Right renal pelvis (tissue), 4 donors: ENCODE measurements at places on chromosomes 11 and 22. TPM values are rescaled to one million over a fixed set of nuclear protein-coding genes. Genes with fewer than 3 reads are reported as not detected.

DNA sequence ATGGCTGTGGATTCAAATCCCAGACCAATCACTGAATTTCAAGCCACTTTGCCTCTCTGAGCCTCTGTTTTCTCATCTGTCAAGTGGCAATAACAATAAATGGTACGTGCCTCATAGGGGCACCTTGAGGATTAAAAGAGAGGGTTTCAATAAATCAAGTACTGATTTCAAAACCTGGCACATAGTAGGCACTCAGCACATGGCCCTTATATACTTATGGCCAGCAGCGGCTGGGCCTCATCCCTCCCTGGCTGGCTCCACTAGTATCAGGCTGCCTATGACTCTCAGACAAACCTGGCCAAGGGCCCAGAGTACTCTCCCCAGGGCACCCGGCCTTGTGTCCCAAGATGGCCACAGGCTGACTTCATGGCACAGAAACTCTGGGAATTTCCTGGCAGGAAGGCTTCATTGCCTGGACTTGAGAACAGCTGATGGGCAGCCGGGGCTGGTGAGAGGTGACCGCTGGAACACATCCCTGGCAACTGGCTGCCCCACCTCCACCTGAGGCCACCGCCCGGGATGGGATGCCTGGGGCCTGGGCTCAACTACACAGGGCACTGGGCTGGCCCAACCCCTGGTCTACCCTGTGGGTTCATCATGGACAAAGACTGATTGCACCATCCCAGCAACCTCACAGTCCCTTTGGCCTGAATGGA lies 3.4 kb downstream of the FADS3 start:
- DNase-seq, result no peak

- no peak for DNase-seq
Measured at GRCh38 chr11:8567602-8568198, 26.3 kb downstream of the STK33 start.

DNA sequence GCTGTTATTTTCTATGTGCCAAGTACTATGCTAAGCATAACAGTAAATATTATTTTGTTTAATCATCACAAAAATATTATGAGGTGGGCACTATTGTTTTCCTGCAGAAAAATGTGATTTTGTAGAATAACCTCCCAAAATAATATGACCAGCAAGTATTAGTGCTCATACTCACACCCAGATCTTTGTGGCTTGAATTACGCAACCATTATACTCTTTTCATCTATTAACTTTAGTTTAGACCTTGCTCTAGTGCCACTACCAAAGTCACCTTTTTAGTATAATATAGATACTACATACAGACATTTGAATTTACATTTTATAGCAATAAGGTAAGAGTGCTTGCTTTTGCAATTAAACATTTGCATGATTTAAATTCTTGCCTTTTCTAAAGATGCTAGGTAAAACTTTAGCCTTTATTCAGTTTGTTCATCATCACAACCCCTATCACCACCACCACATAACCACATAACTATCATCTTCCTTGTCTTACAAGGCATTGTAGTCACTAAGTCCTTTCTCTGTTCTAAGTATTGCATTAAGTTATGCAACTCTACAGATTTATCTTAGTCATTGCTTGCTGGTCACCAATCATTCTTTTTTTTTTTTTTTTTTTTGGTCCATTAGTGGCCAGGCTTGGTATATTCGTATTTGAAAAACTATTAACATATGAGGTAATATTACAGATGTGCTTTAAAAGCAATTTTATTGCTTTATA lies 68.4 kb downstream of the GAS2 start:
- DNase-seq, result no peak

Gene GAS2
- 10.6 TPM for polyA plus RNA-seq

DNA sequence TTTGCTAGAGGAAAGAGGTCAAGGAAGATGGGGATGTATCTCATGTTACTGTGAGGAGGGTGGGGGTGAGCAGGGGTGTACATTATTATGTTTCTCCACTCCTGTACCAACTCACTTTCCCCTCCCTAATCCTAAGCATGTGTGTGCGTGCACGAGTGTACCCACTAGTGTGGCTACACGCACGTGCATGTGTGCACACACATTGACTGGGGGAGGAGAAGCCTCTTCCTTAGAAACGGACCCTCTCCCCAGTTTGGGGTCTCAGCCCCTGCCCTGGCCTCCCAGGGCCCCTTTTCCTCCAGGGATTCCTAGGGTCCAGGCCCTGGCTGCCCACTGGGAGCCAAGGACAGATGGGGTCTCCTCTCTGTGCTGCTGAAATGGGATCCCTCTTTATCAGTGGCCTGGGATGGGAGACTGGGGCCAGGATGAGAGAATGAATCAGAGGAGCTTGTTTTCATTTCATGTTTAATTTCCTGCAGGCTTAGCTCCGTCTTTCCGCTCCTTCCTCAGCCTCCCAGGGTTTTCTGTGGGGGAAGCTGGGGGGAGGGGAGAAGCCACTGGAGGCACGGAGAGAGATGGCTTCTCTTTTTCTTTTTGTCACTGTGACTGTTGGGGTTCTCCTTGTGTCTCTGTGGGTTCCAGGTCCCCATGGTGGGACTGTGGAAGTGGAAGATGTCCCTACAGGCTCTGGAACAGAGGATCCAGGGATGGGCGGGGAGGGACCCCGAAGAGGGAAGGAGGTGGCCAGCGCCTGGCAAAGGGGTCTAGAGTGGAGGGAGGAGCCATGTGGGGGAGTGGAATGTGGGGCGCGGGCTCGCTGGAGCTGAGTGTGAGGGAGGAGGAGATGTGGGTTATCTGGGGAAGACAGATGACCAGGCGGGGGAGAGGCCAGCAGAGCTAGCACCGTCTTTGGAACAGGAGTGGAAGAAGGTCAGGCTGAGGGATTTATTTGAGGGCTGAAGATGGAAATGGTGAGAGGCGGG lies 40.3 kb downstream of the ALX4 start:
- peak; percentile 28 for DNase-seq

Gene PLEKHB1
- 17.8 TPM for polyA plus RNA-seq

Gene SERPING1
- polyA plus RNA-seq, result 178 TPM

- no peak for DNase-seq
Measured at GRCh38 chr22:43017525-43018460, 2.8 kb upstream of the PACSIN2 start.

Gene FOLR1
- polyA plus RNA-seq, result 64.6 TPM

DNA sequence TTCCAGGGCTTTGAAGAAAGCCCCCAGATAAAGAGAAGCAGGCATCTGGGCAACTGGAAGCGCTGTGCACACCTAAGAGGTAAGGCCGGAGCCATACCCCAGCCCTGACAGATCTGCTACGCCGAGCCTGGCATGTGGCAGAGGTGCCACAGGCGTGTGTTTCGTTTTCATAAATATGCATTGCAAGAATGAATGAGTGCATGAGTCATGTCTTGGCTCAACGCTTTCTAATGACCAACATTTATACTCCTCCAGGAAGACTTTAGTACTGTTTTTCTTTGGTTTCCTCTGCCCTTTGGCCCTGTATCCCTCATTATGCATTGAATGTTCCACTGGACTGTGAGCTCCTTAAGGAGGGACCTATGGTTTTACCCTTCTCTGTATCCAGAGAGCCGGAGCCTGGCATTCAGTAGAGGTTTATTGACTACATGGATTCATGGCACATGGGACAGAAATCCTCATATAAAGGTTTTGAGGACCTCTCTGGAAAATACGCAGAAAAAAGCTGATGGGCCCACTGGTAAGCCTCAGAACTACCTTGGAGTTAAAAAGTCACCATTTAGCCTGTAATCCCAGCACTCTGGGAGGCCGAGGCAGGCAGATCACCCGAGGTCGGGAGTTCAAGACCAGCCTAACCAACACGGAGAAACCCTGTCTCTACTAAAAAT lies 38.9 kb upstream of the CSNK2A3 start:
- DNase-seq, result no peak

GRCh38 chr11:111836721-111837120 lies 34.7 kb downstream of the ALG9 start:
- DNase-seq, result no peak

Gene GSTT2
- polyA plus RNA-seq, result 2.6 TPM

- DNase-seq, result no peak
Measured at GRCh38 chr22:36816636-36817524, at the start of gene PVALB. TSS of gene PVALB (minus strand) at chr22:36817035. CDS start at chr22:36817005, 30 bp downstream.

Gene ANKK1
- 0.18 TPM for polyA plus RNA-seq

DNA sequence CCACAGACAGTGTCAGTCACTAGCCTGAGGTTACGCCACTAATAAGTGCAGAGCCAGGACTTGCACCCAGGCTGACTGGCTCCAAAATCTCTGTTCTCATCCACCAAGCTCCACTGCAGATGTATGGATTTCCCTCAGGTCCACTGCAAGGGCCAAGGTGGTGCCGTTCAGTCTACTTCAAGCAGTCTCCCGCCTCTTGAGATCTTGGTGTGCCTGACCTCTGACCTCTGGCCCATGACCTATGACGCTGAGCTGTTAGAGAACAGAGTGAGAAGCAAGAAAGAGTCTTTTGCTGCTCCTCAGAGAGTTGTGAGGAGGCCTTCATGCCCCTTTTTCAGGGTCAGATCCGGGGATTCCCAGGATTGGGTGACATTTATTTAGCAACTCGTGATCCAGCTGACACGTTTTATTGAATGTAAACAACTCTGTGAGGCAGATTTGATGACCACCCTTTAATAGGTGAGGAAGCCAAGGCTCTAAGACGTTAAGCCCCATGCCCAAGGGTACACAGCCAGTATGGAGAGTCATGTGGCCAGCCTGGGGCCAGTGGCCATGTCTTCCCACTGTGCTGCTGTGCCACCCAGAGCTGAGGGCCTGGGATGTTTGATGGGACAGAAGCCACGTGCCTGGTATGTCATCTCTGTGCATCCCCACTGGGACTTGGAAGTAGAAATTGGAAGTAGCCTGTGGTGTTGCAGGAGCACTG lies 25.2 kb downstream of the DCPS start:
- DNase-seq, result no peak

- DNase-seq, result no peak
Measured at GRCh38 chr11:64474680-64475079, 115.7 kb downstream of the RPS6KA4 start.

Gene OOSP2
- not detected for polyA plus RNA-seq

DNA sequence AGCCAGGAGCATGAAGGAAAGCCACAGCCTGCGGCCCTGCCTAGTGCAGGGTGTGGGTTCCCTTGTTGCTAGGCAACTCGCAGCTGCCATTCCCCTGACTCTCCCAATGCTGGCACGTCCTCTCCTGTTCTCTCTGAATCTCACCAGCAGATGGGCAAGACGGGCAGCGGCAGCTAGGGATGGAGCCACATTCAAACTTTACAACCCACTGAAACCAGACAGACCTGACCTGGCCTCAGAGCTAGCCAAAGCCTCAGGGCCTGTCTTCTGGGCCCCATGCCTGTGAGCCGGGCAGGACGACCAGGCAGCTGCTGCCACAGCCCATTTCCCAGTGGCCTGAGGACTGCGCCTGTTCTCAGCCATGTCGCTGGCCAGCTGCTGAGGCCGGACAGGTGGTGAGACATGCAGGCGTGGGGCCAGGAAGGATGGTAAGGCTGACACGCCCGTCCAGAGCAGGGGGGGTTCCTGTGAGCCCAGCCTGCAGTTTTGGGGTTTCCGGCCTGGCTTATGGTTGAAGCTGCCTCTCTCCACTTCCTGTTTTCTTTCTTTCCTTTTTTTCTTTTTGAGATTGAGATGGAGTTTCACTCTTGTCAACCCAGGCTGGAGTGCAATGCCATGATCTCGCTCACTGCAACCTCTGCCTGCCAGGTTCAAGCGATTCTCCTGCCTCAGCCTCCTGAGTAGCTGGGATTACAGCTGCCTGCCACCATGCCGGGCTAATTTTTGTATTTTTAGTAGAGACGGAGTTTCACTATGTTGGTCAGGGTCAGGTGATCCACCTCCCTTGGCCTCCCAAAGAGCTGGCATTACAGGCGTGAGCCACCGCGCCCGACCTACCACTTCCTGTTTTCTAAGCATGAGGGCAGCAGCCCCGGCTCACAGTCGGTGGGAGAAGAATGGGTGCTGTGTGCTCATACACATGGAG lies 4.1 kb downstream of the SUN2 start:
- no peak for DNase-seq

Gene TYR
- not detected for polyA plus RNA-seq
